NCI-H748 treated with DMSO at 0.1 percent for 48 hours (cell line): ENCODE measurements at places on chromosomes 6 and 20.

- DNase-seq = no peak
Measured at GRCh38 chr6:157787080-157787479, 36.0 kb upstream of the SNX9 start.

GRCh38 chr6:126064748-126065401 lies 78.5 kb downstream of the TRMT11 start:
- no peak for DNase-seq

- DNase-seq = peak; percentile 61
Measured at GRCh38 chr6:118320652-118321051, 227.4 kb upstream of the PLN start.

- no peak for DNase-seq
Measured at GRCh38 chr6:125793863-125794262, 3.1 kb downstream of the NCOA7 start.

GRCh38 chr6:137497721-137498463 lies 3.7 kb upstream of the OLIG3 start:
- DNase-seq = no peak

GRCh38 chr6:140062043-140063020 lies 687.9 kb upstream of the CITED2 start:
- DNase-seq = no peak

DNA sequence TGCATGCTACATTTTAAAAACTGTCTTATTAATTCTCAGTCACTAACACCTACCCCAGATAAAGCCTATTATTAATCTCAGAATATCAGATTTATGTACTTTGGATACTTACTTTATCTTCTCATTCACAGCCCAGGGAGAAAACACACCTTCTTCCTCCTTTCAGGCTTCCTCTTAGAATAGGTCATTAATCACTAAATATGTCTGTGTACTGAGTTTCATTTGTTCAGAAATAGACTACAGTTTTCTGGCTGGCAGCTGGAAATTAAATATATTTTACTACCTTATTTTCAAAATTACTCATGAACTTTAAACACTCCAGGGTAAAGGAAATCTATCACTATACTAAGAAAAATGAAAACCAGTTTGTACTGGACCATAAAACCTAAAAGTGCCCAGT lies 147.7 kb upstream of the DST start:
- no peak for DNase-seq
